Astrocyte (in vitro differentiated cells and primary cell): ENCODE measurements at places on chromosomes 7 and 10. TPM values are rescaled to one million over a fixed set of nuclear protein-coding genes. Genes with fewer than 3 reads are reported as not detected.

Gene TDRD1
- not detected in 2 replicates for total RNA-seq

Gene ELFN1
- 18.0 and 19.7 TPM in 2 replicates for total RNA-seq

Gene NXPH1
- total RNA-seq: 0.16 TPM in 1 of 2 replicates, not detected in the other

Gene MYOF
- 299 and 306 TPM in 2 replicates for total RNA-seq

Gene ARMS2
- not detected in 2 replicates for total RNA-seq

Gene DTX2
- total RNA-seq: 19.7 and 22.0 TPM in 2 replicates

DNA sequence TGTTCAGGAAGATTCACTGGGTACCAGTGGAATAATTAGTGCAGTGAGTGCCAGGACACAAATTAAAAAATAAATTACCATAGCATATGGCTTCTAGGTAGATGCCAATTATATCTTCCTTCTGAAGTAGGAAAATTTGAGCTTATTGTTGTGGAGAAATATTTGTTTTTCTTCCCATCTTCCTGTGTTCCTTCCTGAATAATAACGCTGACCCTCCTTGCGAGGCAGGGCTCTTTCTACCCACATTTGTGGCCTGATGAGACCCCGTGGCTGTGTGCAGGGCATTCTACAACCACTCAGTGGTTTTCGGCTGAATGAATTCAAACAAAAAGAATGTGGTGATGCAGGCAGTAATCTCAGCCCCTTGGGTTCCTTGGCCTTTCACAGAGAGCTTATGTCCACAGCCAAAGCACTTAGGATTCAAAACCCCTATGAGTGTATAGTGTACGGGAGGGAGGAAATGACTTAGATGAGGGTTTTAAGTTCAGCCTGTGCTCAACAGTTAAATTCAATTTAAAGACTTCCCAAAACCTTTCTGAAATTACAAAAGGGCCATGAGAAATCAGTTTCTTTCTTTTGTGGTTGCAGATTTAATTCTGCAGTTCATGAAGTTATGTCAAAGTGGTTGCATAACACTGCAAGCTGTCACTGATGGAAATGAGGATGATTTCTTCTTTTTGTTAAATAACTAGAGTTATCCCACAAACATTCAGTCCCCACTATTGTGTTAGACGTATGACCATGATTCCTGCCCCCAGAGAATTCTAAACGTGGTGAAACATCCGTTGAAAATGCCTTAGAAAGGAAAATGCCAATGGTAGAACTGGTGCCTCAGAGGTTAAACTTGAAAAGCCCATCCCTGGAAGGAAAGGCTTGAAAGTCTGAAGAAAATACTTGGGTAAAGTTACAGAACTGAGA is 255.3 kb downstream of the FZD1 start:
- peak; percentile 89 for DNase-seq

DNA sequence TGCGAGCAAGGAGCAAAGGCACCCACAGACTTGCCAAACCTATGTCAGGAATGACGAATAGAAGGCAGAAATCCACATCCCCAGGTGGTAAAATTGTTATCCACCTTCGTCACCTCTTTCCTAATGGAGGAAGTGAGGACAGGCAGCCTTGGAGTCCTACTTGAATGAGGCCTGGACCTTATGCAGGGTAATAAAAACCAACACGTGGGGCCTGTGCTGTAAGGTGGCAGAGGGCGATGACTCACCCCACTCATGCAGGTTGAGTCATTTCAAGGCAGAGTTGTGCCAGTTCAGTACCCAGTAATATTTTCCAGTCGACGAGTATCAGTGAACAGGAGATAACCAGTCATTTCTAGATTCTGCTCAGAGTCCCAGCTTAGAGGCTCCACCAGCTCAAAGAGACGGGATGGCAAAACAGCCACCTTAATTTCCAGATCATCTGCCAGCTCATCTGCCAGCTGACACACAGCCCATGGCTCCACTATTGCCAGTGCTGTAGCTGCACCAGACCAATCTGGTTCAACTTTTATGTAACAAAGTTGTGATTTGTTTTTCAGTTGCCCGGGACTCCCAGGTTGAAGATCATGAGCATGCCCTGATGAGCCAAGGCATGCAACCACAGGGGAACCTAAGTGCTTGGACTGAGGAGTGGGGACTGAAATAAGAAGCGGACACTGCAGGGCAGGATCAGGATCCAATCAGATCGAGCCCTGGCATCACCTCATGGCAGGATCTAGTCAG is 176.2 kb upstream of the ITGB1 start:
- DNase-seq: peak; percentile 98

GRCh38 chr7:157395206-157395605 is 58.4 kb downstream of the DNAJB6 start:
- no peak for DNase-seq

GRCh38 chr10:4526311-4526731 is 299.7 kb upstream of the AKR1E2 start:
- DNase-seq: no peak

DNA sequence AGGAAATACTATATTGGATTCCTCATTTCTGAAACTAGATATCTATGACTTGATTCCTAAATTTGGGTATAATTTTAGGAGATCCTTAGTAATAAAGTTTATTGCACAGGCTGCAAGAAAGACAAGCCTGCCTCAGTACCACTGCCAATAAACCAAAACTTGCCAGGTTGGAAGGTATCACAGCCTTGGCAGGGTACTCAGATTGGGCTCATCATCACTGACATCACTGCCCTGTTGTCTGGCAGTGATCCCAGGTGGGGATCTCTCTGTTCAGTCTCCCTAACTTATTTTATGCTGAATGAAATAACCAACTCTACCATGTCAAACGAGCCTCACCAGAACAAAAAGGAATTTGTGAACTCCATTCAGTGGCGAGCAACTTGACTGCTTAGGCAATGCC is 18.8 kb downstream of the FIGNL1 start:
- DNase-seq: no peak

DNA sequence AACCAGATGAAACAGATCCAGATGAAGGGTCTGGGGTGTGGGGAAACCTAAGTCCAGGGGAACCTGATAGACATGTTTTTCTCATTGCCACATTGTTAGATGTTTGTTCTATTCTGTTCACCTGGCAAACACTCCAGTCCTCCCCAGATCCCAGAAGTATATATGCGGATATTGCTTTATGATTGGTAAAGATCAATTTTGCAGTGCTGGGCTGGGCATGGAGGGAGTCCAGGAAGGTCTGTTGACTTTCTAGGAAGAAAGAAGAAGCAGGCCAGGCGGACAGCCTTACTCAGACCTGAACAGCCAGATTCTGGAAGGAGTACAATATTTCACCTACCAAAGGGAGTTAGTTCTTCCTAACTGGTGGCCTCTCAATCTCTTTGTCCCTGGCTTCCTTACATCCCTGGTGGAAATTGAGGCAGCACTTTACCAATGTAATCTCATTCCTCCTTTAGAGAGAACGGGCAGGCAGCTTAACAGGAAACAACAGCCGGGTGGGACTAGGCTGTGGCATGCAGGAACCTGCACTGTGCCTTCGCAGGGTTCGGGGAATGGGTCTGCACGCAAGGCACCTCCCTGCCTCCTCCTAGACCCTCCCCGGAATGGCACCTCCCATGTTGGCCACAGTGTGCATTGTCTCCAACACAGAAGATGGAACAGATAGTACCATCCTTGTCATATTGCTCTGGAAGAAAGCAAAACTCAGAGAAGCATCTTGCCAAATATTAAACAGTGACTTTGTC is 930 bp downstream of the GIMAP6 start:
- DNase-seq: no peak

GRCh38 chr7:108875139-108875538 is 305.5 kb downstream of the DNAJB9 start:
- DNase-seq: no peak

DNA sequence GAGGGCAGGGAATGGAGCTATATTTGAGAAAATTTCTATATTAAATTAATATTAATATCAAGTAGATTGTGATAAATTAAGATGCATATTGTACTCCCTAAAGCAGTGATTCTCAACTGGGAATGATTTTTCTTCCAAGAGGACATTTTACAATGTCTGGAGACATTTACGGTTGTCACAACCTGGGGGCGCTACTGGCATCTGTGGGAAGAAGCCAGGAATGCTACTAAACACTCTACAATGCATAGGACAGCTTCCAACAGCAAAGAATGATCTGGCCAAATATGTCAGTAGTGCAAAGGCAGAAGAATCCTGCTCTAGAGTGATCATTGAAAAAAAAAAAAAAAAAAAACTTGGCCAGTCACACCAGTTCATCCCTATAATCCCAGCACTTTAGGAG is 100.0 kb downstream of the LSM5 start:
- no peak for DNase-seq

GRCh38 chr10:796233-796632 is 106.8 kb upstream of the DIP2C start:
- DNase-seq: no peak

- DNase-seq: no peak
Measured at GRCh38 chr10:68601501-68602265, 41.5 kb downstream of the TET1 start.

DNA sequence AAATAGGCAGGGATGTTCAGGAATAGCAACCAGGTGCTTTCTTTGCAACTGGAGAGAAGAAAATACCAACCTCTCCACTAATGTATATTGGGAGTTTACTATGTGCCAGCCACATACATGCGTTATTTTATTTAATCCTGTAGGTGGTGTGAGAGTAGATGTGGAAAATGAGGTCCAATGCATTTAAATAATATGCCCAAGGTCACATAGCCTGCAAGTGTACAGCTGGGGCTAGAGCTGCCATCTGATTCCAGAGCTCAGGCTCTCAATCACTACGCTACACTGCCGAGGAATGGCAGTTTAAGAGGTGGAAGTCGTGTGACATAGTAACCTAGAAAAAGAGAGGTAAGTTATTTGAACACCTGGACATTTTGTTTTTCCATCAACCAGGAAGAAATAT is 277.0 kb downstream of the EXOC4 start:
- DNase-seq: no peak

DNA sequence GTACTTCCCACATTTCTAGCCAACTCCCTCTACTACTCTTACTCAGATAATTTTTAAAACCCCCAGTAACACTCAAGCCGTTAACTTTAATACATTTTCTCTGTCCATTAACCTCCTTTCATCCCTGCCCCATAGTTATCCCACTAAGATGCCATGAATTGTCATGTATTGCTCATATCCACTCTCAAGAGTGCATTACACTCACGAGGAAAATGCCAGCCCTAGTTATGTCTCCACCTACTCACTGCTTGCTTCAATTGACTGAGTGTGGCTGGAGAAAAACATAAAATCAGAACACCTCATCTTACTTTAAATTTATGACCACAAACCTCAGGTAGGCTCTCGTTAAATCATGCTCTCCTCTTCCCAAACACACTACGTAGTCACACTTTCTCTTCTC is 324.1 kb upstream of the NPSR1 start:
- DNase-seq: no peak

DNA sequence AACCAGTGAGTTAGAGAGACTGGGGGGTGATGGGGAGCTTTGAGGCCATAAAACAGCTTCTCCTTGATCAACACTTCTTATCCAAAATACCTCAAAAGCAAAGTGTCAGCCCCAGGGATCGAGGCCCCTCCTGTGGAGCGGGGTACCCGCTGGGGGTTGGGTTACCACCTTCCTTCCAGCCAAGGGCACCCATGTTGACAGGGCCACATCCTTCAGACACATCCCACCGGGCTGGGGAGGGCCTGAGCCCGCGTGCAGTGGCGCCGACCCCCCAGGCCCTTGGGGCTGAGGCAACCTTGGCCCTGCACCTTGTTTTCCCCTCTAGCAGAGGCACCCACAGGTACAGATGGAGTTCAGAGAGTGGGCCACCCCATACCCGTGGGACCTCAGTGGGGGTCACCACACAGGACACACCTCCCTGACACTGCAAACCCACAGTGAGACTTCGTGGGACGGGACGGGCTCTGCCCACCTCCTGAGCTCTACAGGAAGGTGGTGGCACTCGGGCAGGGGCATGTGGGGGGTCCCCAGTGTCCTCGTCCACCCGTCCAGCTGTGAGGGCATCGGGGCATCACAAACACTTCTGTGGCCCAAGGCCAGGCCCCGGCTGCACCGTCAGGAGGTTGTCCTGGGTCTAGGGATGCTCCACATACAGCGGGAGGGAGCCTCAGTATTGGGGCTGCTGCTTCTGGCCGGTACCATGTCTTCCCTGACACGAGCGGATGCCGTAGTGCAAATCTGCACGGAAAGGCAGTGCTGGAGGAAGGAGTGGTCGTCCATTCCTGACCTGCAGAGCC is 10.7 kb downstream of the DPYSL4 start:
- no peak for DNase-seq

GRCh38 chr10:34102893-34103506 is 712.1 kb downstream of the PARD3 start:
- no peak for DNase-seq

DNA sequence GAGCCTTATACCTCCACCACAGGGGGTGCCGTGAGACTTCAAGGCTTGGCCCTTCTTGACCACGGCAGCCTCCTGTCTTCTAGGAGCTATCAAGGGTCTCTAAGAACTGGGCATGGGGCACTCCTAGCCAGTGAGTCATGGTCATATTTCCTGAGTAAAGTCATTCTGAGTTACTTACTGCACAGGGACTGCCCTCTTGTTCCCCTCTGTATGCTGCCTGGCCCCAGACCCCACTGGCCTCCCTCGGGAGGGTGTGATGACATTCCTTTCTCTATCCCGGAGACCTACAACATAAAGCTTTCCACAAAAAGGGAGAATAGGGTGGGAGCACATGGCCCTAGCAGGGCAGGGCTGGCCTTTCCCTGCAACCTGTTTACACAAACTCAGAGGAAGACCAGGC is 21.4 kb downstream of the DPCD start:
- DNase-seq: peak; percentile 15

DNA sequence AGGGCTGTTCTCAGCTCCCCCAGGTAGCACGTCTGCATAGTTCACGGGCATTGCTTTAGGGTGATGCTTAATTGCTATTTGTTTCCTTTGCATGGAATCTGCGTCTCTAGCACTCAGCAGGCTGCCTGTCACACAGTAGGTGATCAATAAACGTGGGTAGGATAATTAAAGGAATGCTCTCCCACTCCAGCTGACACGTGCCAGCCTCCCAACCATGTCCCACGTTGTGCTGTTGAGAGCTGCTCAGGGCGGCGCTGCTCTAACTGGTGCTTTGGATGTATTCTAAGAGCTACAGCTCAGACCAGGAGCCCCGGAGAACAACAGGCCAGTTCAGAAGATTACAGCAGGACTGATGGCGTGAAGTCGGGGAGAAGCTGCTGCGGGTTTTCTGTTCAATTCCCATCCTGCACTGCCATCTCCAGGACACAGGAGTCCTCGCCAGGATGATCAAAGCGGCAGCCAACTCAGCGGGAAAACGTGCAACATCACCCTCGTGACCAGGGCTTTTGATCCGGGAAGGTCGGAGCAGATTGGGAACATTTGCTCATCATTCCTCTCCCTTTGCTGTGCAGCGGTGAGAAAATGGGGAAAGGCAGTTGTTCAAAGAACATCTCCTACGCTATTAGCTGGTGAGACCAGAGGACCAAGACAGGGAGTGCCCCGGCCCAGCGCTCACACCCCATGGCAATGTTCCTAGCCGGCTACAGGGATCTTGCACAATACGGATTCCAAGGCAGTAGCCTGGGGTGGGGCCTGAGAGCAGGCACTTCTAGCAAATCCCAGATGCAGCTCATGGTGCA is 50.5 kb upstream of the FOXK1 start:
- peak; percentile 83 for DNase-seq
